Right ventricle myocardium inferior (tissue), 1 donor: ENCODE measurements at places on chromosomes 16 and 17. TPM values are rescaled to one million over a fixed set of nuclear protein-coding genes. Genes with fewer than 3 reads are reported as not detected.

GRCh38 chr17:7729816-7730215, 12.3 kb downstream of the DNAH2 start:
- DNase-seq, result no peak

- DNase-seq, result no peak
These were observed 842.1 kb downstream of the KCNJ2 start for GRCh38 chr17:71011391-71011790.

DNA sequence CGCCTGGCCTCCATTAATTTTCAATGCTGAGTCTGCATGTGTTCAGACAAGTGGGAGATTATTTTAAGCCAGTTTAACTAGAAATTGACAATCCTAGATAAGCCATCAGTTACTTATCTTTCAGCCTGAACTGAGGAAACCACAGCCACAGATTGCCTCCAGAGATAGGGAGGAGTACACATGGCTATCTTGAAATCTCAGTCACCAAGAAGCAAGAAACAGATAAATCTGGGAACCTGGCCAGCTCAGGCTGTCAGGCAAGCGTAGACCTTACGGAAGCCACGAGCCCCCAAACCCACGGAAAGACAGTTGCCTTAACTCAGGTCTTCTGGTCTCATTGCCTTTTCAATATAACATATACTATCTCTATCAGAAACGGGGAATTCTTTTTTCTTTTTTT, 2.0 kb upstream of the GLG1 start:
- DNase-seq, result no peak

- DNase-seq, result no peak
These were observed 9.0 kb downstream of the NTAN1 start for GRCh38 chr16:15046692-15047376.

DNA sequence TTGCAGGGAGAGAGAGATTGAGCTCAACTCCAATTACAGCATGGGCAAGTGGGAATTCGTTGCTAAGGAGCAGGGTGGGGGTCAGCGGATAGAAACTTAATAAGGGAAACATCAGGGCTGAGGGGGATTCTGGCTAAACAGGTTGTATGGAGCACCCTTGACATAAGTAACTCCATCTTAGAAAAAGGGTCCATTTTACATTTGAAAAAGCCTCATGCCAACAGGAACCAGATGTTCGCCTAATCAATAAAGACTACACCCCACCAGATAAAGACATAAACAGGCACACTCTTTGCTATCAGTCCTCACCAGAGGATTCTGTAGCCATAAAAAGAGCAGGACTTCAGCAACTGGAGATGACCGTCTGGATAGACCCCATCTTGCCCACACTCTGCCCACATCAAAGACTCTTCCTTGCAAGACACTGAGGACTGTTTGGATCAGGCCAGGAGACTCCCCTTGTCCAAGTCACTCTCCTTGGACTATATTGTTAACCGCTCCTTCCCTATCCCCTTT, 1.6 kb upstream of the LRRC75A start:
- DNase-seq, result no peak

GRCh38 chr16:10878328-10878643, 1.3 kb downstream of the CIITA start:
- DNase-seq, result no peak

DNA sequence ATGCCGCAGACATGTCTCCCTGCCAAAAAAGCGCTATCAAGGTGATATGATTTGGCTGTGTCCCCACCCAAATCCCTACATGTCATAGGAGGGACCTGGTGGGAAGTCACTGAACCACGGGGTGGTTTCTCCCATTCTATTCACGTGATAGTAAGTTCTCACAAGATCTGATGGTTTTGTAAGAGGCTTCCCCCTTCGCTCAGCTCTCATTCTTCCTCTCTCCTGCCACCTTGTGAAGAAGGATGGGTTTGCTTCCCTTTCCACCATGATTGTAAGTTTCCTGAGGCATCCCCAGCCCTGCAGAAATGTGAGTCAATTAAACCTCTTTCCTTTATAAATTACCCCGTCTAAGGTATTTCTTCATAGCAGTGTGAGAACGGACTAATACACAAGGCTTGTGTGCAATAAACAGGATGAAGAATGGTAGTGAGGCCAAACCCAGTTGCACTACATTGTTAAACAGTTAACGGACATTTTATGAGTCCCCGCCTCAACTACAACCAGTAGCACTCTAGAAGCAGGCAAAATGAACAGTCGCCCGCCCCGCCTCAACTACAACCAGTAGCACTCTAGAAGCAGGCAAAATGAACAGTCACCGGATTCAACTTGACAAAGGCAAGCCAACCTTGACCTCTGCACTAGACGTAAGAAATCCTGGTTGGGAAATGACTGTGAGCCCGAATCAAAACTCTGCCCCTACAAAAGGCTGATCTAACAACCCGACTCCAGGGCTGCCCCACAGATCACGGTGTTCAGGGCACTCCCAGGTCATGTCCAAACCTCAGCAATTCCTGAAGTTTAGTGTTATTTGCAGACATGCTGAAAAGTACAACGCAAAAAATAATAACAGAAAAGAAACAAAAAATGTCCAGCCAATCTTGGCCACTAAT, 26.3 kb downstream of the VPS53 start:
- DNase-seq, result no peak

GRCh38 chr16:57266531-57267260, 17.8 kb downstream of the PLLP start:
- DNase-seq, result no peak

- no peak for DNase-seq
These were observed 11.1 kb upstream of the CHRNE start for GRCh38 chr17:4913994-4914393.

DNA sequence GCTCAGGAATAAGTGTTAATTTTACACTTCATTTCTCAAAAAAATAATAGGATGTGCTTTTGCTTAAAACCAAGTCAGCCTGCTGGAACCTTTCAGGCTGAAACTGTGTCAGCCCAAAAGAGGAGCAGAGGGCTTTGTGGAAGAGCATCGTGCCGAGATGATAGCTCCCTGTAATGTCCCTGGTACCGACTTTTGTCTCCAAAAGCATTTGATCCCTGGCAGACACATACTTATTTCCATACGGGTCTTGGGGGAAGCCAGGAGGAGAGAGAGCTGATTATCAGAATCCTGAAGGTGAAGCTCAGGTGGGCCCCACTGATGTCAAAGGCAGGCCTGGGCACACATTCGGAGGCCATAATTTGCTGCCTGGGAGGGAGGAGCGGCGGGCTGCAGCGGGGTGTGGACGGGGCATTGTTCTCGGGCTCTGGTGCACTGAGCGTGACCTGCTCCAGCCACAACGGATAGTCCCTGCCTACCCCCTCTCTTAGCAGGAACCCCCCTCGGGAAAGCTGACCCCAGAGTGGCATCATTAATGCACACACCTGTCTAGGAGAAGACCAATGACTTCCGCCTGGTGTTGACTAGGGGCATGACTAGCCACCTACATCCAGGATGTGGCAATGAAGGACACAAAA, 155.9 kb downstream of the C16orf78 start:
- no peak for DNase-seq

DNA sequence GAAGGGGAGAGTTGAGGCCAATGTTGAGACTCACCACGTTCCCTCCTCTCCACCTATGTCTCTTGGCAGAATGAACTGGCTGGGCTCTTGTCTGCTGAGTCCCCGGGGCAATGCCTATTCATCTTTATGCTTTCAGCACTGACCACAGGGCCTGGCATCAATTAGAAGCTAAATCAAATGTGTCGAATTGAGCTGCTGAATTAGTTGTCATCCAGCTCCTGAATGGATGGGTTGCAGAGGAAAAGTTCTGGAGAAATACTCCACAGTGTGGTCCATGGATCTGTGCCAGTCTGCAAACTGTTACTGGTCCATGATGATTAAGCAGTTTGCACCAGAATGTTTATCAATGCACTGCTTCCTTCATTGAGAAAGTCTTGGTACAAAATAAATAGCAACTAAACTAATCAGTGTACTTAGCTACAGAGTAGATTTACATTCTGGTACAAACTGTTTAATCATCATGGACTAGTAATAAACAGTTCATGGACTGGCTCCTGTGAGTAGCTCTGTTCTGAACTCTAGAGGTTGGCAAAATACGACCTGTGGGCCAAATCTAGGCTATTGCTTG, 4.6 kb downstream of the CNGB1 start:
- DNase-seq, result no peak

DNA sequence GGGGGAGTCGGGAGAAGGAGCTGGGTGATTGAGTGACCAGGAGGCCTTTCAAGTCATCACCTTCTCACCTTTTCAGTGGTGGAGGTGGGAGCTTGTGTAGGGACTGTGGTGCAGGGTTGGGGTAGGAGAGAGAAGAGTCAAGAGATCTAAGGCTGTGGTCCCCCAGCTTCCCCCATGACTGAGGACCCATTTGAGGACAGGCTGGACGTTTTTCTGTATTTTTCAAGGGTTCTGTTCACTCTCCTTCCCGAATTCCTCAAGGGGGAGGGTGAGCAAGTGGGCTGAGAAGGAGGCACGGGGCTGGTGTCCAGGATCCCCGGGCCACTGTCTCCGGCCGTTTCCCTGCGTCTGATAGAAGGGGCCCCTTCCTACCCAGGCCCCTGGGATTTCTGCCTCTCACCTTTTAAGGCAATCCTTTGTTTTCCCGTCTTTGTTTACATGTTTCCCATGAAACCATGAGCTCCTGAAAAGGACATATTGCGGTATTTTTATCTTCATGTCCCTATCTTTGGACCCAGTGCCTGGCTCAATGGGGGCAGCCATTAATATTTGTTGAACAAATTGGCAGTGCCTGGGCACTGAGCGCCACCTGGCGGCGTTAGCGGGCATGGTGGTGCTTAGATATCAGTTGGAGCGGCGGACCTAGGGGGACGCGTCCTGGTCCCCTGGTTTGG, 9.2 kb upstream of the CD300A start:
- peak; percentile 93 for DNase-seq

DNA sequence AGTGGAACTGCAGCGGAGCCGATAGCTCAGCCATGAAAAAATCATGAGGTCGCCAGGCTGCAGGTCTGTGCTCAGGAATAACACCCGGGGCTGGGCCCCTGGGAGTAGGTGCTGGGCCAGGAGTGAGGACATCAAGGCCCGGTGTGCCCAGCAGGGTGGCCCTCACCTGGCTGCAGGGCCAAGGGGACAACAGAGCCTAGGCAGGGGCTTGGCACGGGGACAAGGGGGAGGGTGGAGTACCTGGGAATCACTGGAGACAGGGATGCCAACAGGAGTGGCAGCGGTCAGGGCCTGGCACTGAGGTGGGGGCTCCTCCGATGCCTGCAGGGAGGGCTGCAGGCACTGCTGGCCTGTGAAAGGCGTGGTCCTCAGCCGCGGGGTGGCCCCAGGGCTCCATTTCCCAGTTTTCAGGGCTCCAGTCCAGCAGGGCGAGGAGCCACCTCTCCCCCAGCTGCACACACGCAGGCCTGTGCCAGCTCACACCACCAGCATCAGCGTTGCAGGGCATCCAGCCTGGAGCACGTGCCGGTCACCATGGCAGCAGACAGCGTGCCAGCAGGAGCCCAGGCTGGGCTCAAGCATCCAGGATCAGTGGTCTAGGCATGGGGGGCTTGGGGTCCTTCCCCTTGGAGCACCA, 4.7 kb upstream of the FSCN2 start:
- peak; percentile 71 for DNase-seq

GRCh38 chr17:60223456-60223855, 73.7 kb downstream of the CA4 start:
- DNase-seq, result no peak

DNA sequence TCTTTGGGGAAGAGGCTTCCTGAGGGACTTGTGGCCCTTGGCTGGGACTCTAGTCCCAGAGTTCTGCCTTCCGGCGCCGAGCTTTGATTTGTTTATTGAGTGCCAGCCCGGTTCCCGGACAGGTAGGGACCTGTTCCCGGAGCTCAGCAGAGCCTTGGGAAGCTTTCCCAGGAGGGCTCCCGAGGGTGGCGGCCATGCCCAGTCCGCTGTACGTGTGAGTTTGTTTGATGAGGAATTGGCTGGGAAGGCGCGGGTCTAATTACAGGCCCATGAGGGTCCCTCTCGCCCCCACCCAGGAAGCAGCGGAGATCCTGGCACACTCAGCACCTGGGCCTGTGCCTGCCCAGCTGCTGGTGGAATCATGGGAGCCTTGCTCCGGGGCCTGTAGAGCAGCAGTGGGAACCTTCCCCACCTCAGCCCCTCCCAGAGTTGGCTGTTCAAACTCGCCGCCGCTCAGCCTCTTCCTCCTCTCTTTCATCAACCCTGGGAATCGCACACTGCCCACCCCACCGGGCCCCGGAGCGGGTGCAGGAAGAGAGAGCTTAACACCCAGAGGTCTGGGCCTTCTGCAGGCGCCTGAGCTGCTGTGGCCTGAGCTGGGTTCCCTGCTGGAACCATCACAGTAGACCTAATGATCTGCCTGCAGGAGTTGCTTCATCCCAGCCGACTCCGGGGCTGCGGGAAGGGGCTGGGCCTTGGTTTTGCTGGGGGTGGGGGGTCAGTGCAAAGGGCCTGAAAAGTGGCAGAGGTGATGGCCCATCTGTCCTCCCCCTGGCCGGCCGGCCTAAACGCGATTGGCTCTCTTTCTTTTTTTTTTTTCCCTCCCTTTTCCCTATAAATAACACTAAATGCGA, 313.7 kb downstream of the SEC14L1 start:
- DNase-seq, result no peak

- DNase-seq, result no peak
These were observed 13.5 kb upstream of the ADGRG1 start for GRCh38 chr16:57614944-57615343.

DNA sequence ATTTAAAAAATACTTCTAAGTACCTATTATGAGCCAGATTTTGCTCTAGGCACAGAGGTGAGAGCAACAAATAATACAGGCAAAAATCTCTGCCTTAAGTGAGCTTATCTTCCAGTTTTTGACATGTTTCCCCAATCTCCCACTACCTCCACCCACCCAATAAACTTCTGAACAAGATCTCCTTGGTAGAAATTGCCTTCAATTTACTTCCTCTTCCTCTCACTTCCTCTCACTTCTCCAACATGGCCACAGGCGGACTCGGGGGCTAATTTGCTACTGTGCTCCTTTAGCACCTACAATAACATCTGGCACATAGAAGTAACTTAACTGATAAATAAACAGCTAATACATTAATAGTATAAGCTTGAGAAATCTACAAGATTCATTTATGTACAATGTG, 82.6 kb downstream of the CACNG1 start:
- no peak for DNase-seq

The ITGAL gene
- total RNA-seq, result 4.2 TPM

The KAT2A gene
- total RNA-seq, result 22.0 TPM

The EVPLL gene
- not detected for total RNA-seq

The MTMR4 gene
- 14.3 TPM for total RNA-seq

The GFAP gene
- 3.7 TPM for total RNA-seq

The HLF gene
- 35.7 TPM for total RNA-seq

The MEOX1 gene
- total RNA-seq, result 11.1 TPM

The TMUB2 gene
- 20.8 TPM for total RNA-seq

The SPAG5 gene
- 1.6 TPM for total RNA-seq

The CTRB1 gene
- not detected for total RNA-seq
